NB4 (cell line): ENCODE measurements at places on chromosomes 6 and 20.

GRCh38 chr6:44652547-44652946 lies 265.0 kb downstream of the CDC5L start:
- DNase-seq: no peak

- no peak for DNase-seq
These were observed 65.5 kb upstream of the NFATC2 start for GRCh38 chr20:51608061-51608460.

- no peak for DNase-seq
These were observed 121.6 kb downstream of the PREX1 start for GRCh38 chr20:48706116-48706656.

GRCh38 chr20:37484331-37484730 lies 36.7 kb upstream of the NNAT start:
- no peak for DNase-seq

GRCh38 chr20:7503501-7503900 lies 436.8 kb downstream of the HAO1 start:
- no peak for DNase-seq

DNA sequence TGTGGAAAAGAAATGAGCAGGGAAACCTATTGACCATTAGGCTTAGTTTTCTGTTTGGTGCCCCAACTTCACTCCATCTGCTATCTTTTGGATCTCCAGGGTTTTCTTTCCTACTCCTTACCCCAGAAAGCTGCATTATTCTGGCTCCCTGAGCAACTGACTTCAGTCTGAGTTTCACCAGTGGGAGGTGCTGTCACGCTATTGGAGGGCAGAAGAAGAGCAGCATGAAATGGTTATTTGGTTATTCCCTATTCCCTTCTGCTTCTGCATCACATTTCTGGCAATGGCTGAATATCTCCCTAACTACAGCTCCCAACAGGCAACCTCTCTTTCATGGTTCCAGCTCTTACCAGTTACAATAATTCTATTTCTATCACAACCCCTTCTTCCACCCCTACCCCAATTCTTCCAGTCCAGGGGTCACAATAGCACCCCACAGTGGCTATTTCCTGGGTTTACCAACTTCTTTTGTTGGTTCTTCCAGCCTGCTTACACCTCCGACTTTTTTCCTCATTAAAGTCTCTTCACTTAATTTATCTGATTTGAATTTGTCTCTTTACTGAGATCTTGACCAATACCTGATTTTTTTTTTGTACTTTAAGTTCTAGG lies 311.5 kb downstream of the PLCB1 start:
- peak; percentile 47 for DNase-seq

DNA sequence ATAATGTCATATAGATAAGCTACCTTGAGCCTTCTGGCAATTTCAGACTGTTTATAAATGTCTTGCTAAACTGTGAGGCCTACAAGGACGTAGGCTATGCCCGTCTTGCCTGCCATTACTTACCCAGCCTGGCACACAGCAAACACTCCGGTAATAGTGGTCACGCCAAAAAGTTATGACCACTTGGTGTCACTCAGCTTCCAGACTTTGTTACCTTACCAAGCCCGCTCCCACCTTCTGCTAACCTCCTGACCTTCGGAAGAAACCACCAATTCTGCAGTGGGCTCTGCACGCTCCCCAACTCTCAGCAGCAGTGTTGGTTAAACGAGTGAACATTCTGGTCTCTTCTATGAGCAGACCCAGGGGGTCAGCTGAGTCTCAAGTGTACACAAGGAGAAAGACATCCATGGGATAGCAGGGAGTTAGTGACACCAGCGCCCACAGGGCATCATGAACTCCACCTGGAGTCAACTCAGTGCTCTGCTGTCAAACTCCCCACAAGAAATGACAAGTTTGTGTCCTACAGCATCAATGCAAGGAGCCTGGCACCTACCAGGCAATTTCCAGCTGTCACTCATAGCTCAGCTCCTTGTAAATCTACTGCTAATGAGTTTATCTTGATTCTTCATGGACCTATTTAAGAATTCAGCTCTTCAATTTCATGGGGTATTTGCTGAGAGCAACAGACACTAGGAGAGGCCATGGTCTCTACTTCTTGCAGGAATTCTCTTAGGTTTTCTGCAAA lies 119.9 kb downstream of the TTLL2 start:
- DNase-seq: no peak

DNA sequence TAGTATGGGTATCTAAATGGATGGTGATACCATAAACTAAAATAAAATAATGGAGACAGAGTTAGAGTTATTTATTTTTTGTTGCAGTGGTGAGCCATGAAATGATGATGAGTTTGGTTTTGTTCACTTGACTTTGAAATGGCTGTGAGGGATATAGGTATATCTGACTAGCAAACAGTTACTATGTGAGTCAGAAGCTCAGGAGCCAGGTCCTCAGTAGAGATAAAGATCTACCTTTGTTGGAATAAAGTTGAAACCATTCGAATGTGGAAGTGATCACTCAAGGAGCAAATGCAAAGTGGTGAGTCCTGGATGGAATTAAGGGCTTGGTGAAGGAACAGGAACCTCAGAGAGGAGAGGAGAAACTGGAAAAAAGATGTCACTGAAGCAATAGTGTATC lies 86.0 kb upstream of the TPD52L1 start:
- no peak for DNase-seq

- DNase-seq: peak; percentile 54
These were observed 4.9 kb upstream of the DEK start for GRCh38 chr6:18269253-18269652.

DNA sequence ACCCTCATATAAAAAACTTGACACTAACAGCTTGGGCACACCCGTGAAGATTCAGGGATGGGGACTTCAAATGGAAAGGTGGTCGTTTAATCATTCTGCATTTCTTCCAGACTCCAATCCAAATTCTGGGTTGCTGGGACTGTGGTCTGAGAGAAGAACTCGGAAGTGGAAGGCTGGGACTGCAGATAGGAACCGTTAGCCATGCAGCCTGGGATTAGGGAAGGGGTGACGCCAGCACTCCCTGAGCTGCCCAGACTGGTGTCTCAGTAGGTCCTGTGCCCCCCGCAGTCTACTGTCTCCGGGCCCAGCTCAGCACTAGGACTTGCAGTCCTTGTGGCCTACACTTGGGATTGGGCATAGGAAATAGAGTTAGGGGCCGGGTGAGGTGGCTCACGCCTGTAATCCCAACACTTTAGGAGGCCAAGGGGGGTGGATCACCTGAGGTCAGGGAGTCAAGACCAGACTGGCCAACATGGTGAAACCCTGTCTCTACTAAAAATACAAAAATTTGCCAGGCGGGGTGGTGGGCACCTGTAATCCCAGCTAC lies 511 bp upstream of the CLIC1 start:
- DNase-seq: peak; percentile 53

DNA sequence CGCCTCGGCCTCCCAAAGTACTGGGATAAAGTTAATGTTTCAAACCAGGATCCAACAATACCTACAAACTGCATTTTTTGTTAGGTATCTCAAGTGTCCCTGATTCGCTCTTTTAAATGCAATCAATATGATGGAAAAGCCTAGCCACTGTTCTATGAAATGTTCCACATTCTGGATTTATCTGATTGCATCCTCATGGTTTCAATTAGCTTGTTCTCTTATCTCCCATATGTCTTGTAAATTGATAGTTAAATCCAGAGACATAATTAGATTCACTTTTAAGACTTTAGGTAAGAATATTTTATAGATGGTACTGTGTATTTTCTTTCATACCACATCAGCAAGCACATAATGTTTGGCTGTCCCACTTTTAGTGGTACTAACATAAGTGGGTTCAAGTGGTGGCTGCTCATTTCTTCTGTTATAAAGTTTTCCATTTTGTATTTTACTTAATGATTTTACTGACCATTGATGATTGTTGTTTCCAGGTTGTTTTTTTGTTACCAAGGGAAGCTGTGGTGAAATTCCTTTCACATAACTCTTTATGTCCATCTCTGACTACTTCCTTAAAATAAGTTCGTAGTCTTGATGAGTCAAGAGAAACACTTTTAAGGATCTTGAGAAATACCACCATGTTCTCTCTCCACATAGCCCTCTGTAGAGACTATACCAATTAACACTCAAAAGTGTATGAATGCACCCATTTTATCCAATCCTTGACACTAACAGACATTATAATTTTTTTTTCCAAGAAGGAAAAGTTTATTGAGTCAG lies 40.5 kb downstream of the RNGTT start:
- DNase-seq: peak; percentile 72

GRCh38 chr6:30493643-30494250 lies 4.4 kb downstream of the HLA-E start:
- no peak for DNase-seq

DNA sequence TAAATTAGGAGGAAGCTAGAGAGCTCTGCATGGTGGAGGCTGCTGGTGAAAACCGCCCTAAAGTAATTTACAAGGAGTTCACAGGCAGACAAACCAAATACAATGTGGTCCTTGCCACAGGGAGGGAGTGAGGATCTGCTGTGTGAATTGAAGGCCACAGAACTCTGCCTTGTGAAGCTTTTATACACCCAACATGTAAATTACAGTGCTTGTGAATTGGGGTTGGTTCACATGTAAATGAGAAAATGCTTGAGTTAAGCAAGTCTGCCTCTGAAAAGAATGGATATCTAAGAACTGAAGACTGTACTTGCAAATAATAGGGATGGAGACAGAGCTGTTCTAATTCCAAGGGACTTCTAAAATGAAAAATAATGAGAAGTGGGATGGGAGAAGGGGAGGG lies 194.2 kb downstream of the SLC35F1 start:
- DNase-seq: no peak

DNA sequence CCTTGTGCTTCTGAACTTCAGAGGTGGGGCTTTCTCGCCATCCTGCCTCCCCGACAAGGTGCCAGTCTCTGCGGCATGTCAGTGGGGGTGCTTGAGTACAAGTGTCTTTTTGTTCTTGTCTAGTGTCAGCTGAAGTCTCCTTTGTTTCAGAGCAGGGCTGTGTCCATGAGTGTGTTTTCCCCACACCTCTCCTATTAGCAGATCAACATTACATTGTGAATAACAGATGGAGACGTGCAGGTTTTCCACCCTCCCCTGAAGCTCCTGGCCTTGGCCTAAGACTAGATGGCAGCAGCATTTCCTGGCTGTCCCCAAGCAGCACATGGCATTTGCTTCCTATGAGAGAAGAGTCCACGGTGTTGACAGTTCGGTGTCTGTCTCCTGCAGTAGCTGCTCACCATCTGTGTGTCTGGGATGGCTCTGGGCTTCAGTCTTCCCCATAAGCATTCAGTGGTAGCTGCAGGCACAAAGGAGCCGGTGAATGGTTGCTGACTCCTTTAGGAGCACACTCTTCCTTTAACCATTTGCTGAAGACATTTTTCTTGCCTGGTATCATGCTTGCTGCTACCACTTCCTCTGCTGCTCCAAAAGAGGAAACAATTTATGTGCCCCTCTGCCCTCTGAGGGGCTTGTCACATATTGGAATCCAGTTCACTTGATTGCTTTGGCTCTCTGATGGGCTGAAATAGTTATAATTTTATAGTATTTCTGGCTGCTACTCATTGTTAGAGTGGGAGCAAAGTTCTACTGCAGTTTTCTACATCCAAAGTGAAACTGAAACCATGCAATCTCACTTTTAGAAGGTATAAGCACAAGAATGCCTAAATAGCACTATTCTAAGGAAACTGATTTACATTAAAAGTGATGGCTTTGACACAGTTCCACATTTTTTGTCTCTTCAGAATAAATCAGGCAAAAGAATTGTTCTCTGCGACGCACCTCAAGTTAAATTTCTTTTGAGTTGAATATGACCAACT lies 913.0 kb downstream of the C6orf118 start:
- no peak for DNase-seq

- no peak for DNase-seq
These were observed 40.1 kb downstream of the DACT2 start for GRCh38 chr6:168279403-168279935.

GRCh38 chr6:36124881-36125280 lies 5.4 kb upstream of the MAPK13 start:
- DNase-seq: no peak

- DNase-seq: no peak
These were observed 273.8 kb downstream of the SAMD5 start for GRCh38 chr6:147782302-147782701.

DNA sequence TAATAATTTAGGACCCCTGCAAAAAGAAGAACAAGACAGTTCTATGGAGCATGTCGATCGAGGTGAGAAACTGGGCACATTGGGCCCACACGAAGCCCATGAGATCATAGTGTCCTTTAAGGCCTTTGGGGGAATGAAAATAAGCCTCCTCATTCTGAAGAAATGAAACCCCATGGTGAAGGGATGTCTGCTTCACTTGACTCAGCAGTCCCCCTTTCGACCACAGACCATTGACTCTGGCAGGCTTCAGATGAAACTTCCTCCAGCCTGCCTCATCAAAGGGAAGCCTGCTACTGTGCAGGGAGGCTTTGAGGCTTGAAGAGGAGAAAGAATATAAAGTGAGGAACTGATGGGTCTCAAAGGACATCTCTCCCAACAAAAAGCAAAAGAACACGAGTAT lies 144.2 kb upstream of the FBXL4 start:
- DNase-seq: no peak

DNA sequence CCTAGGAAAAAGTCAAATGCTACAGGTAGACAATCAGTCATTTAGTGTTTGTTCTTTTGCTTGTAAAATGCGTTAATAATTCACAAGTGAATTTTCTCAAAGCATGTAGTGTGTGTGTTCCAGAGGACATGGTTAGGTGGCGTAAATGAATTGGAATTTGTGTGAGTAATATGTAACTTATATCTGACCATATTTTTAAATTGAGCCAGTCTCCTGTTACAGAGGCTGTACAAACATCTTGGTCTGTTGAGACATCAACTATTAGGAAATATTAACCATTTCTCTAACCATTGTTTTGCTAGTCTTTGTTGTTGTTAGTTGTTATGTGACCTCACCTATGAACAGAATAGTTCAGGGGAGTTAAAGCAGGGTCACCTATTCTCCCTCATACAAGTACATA lies 22.7 kb downstream of the MCM8 start:
- DNase-seq: no peak

DNA sequence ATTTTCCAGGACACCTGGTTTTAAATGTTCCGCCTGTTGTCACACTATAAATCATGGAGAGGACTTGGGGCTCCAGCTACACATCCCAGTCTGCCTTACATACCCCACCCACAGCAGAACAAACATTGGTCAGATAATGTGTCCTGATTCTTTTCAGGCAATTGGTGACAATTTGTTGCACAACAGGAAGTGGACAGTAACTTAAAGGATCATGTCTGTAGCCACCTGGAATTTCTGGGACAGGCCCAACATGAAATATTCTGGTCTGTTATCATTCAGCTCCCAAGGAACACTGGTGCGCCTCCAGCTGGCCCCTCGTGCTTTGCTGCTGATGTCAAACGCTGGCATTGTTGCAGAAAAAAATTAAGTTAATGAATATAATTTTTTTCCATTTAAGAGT lies 117.2 kb downstream of the SOBP start:
- DNase-seq: no peak

GRCh38 chr6:168640768-168641167 lies 199.8 kb downstream of the SMOC2 start:
- DNase-seq: no peak

- no peak for DNase-seq
These were observed 15.1 kb upstream of the SNX3 start for GRCh38 chr6:108275976-108276375.

DNA sequence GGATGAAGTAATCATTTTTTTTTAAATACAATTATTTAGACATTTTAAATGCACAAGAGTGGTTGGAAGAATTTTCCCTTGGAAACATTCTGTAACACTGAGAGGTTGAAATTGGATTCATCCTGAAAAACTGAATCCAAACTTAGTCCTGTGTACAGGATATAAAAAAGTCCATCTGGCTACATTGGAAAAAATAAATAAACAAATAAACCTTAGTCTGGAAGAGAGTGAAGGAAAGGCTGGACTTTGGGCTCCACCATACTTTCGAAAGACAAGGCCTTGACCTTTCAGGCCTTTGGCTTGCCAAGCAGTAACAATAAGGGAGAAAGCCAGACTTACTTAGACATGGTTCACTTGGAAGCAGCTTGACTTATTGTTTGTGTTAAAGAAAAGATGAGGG lies 664.3 kb downstream of the TENT5A start:
- DNase-seq: no peak
